AG10803 (cell line): ENCODE measurements at places on chromosomes 2 and 18.

DNA sequence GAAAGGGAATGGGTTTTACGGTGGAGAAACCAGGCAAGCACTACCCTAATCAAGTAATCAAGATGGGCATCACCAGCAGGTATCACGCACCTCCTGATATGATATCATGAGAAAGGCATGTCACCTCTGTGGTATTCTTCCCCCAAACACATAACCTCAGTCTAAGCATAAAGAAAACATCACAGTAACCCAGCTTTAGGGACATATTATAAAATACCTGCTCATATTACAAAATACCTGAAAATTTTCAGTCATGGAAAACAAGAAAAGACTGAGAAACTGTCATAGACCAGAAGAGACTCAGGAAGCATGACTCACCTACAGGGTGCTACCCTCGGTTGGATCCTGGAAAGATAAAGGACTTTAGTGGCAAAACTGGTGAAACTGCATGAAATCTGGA lies 30.5 kb downstream of the GCKR start:
- no peak for DNase-seq

DNA sequence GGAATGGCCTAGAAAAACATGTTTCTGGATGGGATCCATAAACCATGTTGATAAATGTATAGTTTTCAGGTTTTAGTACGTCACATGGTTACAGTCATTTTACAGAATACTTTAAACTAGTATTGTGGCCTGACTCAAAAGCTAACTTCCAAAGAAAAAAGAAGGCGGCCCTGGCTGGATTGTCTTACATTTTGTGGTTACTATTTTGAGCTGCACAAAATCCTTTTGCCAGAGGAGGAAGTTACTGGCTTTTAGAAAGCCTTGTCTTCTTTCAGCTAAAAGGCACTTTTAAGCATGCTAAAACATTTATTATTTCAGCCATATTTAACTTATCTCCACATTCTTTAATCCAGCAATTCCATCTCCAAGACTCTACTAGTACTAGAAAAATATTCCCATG lies 227.9 kb downstream of the CDH2 start:
- DNase-seq, result no peak

DNA sequence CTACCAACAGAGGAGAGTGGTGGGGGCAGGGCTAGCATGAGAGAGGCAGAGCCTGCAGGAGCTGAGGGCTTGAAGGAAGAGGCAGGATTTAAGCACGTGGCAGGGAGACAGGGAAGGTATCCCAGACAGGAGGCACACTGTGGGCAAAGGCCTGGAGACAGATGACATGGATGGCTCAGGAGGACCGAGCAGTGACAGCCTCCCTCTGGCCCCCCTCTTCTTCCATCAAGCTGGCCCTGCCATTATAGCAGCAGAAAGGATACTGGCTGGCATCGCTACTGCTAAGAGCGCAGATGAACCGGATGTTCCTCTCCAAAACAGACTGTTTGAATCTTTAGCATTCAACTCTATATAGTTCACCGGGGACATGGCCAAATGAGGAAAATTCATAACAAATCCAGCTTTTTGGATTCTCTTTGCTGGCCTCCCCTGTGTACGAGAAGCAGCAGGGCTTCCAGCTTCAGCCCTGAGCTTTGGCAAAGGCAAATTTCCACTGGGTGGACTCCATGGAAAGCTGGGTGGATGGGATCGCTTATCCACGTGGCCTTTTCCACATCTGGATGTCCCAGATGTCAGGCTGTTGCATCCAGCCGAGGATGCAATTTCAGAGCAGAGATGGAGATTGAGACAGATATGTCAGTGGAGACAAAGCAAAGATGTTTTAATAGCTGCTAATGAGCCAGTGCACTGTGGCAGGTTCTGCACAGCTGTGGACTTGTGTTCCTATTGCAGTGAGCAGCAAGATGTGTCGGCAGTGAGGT lies 36.2 kb downstream of the CAPN13 start:
- no peak for DNase-seq

DNA sequence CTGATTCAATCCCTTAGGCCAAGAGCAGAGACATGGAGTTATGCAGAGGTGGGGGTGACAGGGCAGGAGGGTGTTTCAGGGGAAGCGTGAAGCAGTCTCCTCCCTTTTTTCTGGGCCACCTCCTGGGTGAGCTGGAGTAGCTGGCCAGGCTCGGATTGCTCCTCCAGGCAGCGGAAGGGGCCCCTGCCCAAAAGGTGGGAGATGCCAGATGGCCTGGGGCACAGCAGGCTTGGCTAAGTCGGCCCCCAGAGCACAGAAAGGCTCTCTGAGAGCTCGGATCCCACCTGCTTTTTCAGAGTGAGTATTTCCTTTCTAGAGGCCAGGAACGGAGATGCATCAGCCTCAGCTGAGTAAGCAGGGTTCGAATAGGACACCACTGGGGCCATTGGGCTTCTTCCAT lies 196.9 kb downstream of the ANKRD30B start:
- no peak for DNase-seq

DNA sequence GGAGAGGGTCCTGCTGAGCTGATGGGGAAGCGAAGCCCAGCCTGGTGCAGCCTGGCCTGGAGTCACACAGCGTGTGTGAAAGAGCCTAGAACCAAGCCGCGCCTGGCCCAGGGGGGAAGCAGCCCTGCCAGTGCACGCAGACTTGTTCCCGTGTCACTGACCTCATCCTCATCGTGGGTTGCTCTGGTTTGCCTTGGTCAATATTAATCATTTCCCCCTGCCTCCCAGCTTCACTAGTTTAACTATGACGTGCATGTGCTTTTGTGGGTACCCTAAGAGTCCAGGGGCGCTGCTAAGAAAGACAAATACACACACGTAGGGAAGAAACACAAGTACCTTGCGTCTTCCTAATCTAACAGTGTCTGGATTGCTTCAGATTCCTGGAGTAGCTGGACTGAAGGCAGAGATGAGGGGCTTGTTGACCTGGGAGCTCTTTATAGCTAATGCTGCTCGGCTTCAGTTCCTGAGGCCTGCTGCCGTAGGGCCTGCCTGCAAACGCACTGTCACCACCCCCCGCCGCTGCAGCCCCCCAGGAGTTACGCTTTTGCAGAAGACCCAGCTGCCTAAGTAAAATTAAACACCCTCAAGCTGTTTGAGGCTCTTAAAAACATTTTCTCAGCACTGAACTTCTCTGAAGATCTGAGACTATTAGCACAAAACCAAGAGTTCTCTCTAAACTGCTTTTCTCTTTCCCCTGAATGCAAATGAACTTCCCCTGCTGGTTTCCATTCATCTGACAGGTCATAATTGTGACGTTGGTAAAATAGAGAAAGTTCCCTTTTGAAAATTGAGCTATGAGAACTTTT lies 159.2 kb downstream of the FAM210A start:
- no peak for DNase-seq

DNA sequence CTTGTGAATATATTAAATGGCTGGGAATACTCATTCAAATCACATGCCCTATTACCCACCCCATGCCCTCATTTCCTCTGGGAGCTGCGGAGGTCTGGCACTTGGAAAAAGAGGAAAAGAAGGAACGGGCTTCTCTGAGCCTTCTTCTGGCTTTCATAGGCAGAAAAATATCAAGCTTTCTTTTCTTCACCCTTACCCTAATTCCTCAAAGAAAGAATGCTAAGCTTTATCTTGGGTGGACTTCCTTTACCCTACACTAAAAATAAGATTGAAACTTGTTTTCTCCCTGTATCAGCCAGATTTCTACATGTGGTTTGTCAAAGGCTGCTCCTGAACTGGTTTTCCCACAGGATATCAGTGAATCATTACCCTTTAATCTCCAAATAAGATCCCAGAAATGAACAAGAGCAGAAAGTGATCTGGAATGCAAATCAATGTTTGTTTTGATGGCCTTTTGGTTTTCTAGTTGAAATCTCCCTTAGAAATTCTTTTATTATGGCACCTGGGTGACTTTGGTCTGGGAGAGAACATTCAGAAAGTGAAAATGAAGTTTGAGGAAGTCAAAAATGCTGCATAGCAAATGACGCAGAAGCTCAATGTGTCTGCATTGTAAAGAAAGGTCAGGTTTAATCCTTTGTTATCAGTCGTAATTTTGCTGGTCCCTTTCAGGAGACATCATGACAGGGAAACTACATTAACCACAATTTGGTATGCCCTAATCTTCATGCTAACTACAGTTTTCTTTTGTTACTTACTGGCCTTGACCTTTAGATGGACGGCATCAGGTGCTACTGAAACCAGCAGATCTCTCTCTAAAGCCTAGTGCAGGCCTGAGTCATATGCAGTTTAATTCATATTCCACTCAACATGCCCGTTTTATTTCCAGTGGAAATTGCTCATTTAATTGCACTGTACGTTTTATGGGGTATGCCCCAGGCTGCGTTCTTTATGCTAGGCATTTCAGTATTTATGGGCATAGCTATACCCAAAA lies 46.6 kb upstream of the HNRNPA3 start:
- peak; percentile 23 for DNase-seq

- no peak for DNase-seq
These were observed 1.8 kb upstream of the IAH1 start for GRCh38 chr2:9472511-9472910.

DNA sequence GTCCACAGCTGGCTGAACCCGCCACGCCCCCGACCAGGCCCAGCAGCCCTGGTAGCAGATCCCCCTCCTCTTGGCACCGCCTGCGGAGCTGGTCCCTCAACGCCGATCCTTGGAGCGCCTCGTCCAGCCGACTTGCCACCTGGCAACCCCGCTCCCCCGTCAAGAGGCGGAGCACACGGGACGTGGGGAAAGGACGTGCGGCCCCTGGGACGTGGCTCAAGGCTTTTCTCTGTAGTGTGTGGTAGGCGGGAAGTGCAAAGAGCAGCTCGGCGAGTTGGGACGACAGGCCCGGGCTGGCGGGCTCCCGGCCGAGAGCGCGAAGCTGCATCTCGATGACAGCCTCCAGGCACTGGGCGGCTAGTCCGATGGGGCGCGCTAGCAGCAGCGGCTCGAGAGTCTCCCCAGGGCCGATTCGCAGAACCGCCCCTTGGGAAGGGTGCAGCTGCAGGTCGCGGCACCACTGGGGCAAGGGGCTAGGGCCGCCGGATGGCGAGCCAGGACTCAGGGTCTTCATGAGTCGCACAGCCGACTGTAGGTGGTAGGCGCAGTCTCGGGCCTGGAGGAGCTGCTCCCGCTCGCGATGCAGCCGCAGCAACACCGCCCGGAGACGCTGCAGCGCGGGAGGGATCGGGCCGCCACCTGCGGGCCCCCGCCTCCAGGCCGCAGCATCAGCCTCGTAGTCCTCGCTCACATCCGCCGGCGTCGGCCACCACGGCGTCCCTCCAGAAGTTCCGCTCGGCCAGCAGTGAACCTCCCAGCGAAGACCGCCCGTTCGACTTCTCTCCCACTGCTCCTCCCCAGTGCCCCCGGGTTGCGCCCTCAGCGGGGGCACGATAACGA lies 617 bp downstream of the CCDC142 start:
- peak; percentile 41 for DNase-seq

DNA sequence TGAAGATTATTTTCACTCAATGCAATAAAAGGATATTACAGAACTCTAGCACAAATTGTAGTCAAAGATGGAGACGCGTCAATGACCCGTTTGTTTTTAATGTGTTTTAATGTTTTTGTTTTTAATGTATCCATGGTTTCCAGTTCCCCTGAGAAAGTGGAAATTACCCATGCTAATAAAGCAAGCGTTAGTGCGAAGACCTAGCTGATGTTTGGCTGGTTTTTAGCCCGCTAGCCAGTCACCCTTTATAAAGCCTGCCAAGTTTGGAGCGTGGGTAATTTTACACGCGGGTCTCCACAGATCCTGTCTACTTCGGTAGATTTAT lies 430 bp upstream of the CHMP1B start:
- DNase-seq, result peak; percentile 80

GRCh38 chr2:189379731-189380261 lies 61.5 kb upstream of the WDR75 start:
- DNase-seq, result peak; percentile 52

GRCh38 chr18:54503131-54503894 lies 87.7 kb upstream of the DYNAP start:
- no peak for DNase-seq

DNA sequence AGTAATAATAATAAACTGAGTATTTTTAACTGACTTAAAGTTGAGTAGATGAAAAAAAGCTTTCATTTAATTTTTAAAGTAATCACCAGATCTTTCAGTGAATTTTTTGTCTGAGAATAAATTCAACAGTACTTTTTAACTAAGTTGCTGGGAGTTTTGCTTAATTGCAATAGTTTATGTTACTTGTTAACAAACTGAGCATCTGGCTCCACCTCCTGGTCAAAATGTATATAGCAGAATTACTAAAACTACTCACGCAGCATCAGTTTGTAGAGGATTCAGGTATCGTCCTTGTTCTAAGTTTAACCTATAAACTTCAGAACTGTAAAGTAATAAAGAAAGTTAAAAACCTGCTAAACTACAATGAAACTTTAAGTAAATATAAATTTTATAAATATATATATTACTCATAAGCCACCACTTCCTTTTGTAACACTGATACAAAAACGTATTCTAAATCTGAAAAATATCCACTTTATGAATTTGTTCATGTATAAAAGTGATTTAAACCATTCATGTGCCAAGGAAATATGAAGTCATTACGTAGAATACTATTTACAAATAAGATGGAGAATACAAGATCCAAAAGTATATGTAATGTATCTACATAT lies 21.3 kb downstream of the NOL10 start:
- DNase-seq, result peak; percentile 63

DNA sequence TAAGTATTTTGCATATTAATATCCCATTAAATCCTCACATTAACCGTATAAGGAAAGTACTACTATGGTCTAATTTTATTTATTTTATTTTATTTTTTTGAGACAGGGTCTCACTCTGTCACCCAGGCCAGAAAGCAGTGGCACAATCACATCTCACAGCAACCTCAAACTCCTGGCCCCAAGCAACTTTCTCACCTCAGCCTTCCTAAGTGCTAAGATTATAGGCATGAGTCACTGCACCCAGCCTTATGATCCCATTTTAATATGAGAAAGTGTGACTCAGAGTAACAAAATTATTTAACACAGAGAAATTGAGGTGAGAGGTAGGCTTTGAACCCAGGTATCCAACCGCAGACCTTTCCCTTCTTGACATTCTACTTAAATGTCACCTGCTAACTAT lies 330.0 kb upstream of the POU3F3 start:
- no peak for DNase-seq

DNA sequence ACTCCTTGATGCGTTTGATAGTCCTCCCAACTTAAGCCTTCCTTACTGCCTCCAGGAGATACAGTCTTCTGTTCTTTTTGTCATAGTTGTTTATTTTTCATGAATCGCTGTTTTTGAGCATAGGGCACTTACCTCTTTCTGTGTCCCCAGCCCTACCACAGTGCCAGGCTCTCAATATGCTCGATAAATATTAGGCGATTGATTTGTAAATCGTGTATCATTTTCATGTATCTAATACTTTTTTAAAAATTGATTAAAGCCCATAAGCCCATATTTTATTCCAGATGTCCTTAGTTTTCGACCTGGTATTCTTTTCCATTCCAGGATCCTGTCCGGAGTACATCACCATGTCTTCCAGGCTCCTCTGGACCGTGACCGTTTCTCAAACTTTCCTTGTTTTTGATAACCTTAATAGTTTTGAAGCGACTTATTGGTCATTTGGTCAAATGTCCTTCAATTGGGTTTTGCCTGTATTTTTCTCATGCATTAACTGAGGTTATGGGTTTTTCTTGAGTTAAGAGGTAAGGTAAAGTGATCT lies 444 bp upstream of the MMADHC start:
- no peak for DNase-seq

GRCh38 chr2:127058246-127058953 lies 48.6 kb downstream of the BIN1 start:
- no peak for DNase-seq

GRCh38 chr2:46873604-46874068 lies 42.0 kb downstream of the MCFD2 start:
- DNase-seq, result peak; percentile 96

GRCh38 chr2:37026050-37026449 lies 58.1 kb downstream of the HEATR5B start:
- no peak for DNase-seq
